ENCODE measurements at places on chromosomes 1 and 21.

- DNase-seq: no peak
Observed at GRCh38 chr1:46554597-46555381, 3.3 kb upstream of the KNCN start.

GRCh38 chr1:24476571-24476970 is 26.1 kb upstream of the RCAN3 start:
- no peak for DNase-seq

GRCh38 chr1:198168227-198168626 is 11.4 kb downstream of the NEK7 start:
- DNase-seq: no peak

DNA sequence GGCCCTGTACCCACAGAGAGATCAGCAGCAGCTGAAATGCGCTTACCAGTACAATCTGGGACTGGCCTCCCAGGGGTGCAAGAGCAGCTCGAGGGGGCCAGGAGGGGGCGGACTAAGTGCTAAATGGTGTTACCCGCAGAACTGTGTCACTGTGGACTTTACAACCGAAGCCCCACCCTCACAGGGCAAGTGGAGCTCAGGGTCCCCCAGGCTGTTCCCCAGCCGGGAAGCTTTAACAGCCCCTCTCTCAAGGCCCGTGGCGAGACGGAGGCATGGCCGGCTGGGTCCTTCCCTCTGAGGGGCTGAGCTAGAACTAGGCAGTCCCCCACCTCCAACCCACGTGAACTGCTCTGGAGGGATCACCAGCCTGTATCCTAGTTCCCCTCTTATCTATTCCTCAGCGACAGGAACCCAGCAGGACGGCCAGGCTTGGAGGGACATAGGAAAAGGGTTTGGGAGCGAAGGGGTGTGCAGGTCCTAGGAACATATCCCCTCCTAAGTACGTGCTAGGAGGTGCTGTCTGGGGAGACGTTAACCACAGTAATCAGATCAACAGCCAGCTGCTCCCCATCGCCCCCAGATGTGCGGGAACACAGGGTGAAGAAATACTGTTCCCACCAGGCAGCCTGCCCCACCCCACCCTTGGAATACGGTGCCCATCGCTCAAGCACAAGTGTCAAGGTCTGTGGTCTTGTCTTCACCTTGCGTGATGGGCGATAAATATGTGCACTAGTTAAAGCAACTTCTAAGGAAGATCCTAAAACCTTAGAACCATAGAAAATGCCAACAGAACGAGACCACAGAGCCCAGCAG is 24.4 kb downstream of the ZBTB17 start:
- DNase-seq: no peak

DNA sequence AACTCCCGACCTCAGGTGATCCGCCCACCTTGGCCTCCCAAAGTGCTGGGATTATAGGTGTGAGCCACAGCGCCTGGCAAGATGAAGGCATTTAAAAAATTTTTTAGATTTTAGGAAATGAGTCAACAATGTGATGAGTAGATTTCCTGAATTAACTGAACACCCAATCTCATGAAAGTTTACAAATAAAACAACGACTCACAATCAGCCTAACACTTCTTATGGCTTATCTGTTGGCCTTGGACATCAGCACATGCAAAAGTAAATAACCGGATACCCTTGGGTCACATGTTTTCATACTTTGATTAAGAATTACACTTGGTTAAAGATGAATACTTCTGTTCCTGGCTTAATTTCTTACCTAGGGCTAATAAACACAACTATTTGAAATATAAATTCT is 3.0 kb downstream of the GNG12 start:
- DNase-seq: no peak

DNA sequence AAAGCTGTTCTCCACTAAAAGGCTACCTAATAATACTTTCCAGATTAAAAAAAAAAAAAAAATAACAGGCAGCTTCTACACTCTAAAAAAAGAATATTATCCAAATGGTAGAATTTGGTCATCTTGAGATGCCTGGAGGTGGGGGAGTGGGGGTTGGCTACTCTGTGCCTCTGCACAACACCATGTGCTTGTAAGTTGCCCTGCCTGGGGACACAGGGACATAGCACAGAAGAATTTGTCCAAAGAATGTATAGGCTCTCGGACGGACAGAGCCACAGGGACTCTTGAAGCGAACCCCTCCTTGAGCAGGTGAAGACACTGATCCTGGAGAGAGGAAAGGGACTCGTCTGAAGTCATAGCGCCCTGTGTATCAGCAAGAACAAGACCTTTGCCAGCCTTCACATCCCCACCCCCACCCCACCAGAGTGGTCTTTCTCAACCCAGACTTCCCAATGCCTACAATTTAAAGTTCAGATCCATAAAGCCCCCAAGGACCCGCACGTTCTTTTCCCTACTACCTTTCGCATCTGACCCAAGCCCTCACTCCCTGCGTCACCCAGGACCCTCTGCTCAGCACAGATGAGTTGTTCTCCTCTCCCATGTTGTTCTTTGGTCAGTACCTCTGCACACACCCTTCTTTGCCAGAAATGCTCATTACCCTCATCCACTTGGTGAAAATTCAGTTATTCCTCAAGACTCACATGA is 72.6 kb downstream of the LGR6 start:
- no peak for DNase-seq

GRCh38 chr1:182484531-182485257 is 34.7 kb downstream of the RGSL1 start:
- no peak for DNase-seq
